ENCODE measurements at places on chromosomes 2 and 18.

DNA sequence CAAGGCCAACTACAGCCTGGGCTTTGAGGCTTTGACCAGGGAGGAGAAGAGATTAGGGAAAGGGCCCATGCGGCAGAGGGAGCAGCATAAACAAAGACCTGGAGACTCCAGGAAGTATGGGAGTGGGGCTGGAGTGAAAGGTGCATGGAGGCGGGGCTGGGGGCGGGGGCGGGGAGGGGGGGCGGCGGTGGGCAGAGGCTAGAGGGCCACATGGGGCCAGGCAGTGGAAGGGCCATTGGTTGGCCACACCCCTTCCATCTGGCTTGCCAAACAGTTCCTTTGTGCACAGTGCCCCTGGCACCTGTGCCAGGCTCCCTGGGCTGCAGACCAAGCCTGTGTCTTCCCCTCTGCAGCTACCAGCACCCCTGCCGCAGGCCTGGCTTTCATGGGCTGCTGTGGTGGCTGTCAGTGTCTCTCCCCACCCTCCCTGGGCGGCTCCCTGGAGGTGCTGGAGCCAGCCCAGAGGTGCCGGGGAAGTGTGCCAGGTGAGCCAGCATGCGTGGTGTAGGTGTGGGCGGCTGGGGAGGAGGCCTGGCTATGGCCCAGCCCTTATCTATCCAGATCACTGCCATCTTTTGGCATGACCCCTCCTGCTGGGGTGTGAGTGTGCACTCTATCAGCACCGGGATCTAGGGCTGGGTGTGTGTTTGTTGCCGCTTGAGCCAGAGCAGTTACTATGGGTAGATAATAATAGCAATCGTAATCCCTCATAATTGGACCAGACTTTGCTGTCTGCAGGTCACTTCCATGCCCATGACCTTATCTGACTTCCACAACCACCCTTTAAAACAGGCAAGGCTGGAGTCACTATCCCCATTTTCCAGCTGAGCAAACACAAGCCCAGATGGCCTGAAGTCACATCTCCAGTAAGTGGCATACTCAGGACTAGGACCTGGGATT, 30.5 kb downstream of the DNMT3A start:
- no peak for DNase-seq

- DNase-seq, result no peak
Measured at GRCh38 chr2:9322576-9322975, 100.8 kb downstream of the ITGB1BP1 start.

DNA sequence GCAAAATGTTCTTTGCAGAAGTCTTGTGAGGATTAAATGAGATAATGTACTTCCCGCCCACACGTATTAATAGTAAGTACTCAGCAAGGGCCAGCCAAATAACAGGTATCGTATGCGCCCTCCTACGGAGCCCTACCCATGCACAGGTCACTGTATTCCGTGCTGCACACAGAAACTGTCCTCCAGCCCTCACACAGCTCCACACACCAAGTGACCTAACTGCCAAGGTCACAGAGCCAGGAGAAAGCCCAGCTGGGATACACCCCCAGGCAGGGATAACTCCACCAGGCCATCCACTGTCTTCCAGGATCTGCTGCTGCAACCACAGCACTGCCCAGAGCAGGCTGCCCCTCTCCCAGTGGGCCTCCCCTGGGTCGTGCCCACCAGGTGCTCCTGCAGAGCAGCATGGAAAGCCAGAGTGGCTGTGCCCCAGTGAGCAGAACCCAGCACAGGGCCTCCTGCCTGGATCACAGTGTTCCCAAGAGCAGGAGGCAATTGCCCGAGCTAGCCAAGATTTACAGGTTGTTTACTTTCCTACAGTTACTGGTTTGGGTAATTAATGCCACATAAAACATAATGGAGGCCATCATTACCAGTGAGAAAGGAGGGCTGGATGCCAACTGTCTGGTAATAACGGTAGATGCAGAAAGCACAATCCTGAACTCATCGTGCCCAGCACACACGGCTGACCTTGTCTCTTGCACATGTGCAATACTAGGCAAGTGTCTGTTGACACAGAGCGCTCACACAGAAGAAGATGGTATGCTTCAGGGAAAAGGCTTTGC, 24.4 kb downstream of the TFCP2L1 start:
- DNase-seq, result no peak

DNA sequence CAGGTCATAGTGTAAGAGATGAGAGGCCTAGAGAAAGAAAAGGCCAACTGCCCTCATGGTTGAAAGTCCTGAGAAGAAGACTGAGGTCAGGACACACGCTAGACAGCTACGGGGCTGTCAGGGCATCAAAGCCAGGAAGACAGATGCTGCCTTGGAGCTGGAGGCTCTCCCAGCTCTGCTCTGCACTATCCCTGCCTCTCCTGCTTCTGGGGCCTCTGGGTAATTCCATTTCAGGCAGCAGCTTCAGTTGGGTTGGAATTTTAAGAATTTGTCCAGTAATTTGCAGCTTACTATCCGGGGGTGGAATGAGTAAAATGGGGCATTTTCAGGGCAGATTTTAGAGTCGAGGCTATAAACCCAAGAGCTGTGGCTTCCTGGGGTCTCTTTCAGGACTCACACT, 76.2 kb upstream of the CTAGE1 start:
- DNase-seq, result no peak

GRCh38 chr18:3914833-3915610, 465.1 kb downstream of the TGIF1 start:
- DNase-seq, result no peak

DNA sequence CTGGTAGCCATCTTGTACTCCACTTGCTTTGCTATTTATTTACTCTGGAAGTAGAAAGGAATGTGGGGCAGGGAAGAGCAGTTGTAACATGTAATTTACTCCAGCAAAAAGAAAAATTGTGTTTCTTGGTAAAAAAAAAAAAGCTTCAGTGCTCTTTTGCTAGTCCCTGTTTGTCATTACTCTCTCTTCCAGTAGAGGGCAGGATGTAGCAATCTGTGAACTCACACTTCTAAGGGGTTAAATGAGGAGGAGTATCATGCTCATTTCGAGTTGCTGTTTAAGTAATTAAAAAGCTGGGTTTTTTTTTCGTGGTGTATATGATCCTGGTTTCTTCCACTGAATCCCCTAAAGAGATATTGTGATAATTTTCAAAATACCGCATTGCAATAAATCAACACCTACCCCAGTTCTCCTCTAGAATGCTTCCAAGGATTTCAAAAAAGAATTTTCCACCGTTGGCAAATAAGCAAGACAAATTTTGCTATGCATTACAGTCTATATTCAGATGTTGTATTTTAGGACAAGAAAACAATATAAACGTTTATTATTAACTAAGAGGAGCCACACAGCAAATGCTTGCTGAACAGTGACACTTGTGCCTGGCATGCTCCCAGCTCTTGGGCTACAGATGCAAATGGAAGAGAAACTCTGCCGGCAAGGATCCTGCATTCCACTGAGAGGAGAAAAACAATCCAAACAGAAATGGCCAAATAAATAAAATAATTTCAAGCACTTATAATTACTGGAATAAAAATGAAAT, 261.6 kb downstream of the ASXL3 start:
- DNase-seq, result no peak

GRCh38 chr2:26279886-26280285, 35.1 kb downstream of the HADHB start:
- DNase-seq, result no peak

DNA sequence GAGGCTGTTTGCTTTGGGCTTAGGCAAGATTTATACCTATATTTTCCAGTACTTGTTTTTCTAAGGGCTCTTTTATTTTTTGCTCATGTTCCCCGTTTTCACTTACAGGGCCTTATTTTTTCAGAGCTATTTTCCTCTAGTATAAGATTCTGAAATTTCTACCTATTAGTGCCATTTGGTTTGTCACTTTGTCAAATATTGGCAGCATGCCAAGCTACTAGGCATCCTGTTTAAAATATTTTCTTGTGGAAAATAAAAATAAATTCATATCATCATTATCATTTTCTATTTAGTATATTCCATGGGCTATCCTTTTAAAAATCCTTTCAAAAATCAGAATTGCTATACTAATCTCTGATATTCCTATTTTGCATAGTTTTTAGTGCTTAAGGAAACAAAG, 64.8 kb upstream of the CHST9 start:
- no peak for DNase-seq

DNA sequence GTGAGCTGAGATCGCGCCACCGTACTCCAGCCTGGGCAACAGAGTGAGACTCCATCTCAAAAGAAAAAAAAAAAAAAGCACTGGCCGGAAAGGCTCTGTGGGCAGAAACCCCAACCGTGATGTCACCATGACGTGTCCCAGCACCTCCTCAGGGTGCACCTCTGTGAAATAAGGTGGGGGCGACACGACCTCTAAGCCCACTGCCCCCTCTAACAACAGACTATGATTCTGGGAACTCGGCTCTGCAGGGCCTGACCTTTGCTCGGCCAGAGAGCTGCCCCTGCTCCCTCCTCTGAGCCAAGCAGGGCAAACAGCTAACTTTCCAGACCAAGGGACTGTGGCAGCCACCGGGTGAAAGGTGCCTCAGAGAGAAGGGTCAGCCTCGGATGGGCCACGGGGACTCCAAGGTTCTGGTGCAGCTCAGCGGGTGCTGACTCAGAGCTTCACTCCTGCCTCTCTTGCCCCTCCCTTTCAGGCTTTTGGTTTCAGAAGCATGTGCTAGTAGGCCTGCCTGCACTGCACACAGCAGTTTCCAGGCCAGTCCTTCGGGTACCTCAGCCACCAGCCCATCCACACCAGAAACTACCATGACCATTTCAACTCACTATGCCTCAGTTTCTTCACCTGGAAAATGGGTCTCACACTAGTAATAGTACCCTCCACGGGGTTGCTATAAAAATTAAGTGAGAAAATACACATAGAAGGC, 8.0 kb downstream of the TMBIM1 start:
- DNase-seq, result no peak

DNA sequence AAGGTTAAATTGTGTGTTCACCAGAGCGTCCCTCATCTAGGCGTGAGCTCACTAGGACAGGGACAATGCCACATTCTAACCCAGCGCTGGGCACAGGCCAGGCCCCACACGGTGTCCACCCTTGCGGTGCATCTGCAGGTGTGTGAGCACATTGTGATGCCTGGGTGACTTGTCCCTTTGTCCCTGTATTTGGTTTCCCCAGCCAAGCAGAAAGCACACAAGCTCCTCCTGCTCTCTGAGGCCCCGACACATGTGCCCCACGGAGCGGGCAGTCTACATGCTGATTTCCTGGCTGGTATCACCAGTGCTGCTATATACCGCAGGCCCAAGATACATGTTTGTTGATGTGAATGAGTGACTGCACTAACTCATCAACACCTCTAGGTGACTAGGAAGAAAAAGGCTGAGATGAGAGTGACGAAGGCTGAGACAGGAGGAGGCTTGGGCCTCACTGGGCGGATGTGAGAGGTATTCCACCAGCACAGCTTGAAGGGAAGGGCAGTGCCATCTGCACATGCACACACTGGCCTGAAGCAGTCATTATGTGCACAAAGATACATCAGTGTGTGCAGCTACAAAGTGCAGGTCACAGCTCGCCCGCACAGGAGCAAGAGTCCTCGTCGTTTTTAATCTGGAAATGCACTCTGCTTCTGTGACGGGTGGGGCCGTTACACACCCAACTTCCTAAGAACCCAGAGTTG, 205.9 kb downstream of the EIPR1 start:
- DNase-seq, result no peak

- DNase-seq, result no peak
Measured at GRCh38 chr2:96501886-96502810, 3.0 kb downstream of the NEURL3 start.

GRCh38 chr18:8703092-8703709, 2.2 kb upstream of the MTCL1 start:
- no peak for DNase-seq

- no peak for DNase-seq
Measured at GRCh38 chr2:62163106-62163831, 32.6 kb upstream of the B3GNT2 start.

DNA sequence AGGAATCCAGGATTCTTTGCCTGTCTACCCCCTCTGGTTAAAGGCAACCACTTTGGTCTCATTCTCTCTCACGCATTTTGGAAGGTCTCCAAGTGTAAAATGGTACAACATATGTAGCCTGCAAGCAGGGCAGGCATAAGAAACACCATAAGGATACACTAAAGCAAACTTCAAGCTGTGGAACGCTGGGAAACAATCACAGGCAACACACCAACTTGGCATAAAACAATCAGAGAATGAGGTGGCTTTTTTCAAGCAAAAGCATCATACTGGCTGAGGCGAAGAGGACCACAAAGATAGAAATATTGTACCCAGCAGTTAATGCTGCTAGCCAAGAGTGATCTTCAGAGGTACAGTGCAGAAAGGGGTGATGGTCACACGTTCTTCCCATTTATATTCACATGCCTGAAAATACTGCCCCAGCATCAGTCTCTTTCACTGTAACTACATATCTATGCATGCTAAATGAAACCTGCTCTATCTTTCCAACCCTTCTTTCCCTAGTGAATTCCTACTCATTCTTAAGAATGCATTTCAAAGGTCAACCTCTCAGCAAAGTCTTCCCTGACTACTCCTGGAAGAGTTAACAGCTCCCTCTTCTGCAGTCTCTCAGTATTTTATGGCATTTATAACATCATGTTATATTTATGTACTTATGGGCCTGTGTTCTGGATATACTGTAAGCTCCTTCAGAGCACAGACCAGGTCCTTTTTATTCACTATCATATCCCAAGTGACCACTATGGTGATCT, 71.9 kb upstream of the GALNT5 start:
- DNase-seq, result no peak

DNA sequence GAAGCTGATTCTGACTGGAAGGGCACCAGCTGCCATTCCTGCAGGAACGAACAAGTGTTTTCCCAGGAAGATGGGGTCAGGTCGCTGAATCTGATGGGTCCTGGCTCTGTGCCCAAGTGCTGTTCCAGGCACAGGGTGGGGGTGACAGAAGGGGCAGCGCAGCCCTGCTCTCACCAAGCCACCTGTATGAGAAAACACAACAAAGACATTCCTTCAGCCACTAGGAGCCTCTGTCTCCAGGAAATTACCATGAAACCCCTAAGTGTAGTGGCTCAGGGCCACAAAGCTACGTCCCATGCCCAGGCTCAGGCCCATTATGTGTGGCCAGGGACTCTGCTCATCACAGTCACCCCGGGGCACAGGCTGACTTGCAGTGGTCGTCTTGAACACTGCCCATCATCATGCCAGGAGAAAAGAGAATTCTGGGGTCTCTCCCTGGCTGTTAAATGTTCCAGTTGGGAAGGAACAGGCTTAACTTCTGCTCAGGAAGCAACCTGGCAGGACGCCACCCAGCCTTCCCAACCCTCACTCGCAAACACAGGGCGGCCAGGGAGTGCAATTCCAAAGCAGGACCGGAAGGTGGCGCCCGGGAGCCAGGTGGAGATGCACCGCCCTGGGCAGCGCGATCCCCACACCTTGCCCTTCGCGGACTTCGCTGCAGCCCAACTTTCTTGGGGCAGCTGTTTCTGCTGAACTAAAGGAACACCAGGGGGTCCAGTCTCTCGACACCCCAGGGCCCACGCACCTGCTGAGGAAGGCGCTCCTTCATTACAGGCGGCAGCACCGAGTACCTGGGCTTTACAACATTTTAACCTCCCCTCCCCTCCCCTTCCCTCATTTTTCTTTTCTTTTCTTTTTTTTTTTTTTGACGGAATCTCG, 11.0 kb upstream of the SFTPB start:
- peak; percentile 38 for DNase-seq

- DNase-seq, result no peak
Measured at GRCh38 chr2:72778410-72778809, 47.4 kb downstream of the EXOC6B start.
